SK-N-MC (cell line): ENCODE measurements at places on chromosomes 1 and 21.
A peak's percentile ranks its signal among the peaks of the same experiment; 100 is the strongest.

GRCh38 chr1:111471012-111471411 lies 2.8 kb upstream of the C1orf162 start:
- no peak for DNase-seq

DNA sequence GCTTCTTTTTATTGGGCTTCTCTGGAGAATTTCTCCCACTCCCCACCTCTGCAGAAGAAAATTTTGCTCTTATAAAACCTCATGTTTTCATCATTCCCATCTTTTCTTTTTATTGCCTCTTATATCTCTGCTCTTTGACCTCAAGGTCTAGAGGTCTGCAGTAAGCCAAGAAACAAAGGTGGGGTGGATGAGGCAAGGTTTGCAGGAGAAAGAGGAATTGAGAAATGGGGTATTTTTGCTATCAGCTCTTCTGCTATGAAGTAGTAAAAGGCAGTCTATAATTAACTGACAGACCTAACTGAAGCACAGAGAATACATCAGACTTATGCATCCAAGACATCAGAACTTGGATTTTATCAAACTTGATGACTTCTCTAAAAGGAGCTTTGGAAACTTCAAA lies 22.9 kb downstream of the SYT11 start:
- DNase-seq: no peak

DNA sequence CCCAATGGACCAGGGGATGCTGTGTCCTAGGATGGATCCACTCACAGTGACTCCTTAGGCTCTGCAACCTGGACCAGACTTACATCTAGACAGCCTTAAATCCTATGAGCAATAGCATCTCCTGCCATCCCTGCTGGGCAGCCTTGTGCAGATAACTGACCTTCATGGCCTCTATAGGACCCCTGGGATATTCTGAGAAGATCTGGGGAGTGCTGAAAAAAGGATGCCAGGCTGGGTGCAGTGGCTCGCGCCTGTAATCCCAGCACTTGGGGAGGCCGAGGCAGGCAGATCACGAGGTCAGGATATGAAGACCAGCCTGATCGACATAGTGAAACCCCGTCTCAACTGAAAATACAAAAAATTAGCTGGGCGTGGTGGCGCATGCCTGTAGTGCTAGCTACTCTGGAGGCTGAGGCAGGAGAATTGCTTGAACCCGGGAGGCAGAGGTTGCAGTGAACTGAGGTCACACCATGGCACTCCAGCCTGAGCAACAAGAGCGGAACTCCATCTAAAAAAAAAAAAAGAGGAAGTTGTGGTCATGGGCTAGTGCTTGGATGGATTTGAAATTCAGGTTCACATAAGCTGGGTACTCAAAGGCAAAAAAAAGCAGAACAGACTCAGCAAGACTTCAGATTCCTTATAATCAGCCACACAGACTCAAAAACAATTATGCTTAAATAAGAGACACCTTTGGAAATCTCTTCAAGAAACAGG lies 10.9 kb upstream of the SH2D1B start:
- no peak for DNase-seq

GRCh38 chr1:222331765-222332164 lies 216.1 kb downstream of the HHIPL2 start:
- DNase-seq: no peak

GRCh38 chr1:192974701-192975100 lies 84.5 kb downstream of the UCHL5 start:
- DNase-seq: no peak

- DNase-seq: no peak
Observed at GRCh38 chr1:1144122-1144842, 28.4 kb upstream of the C1orf159 start.

- no peak for DNase-seq
Observed at GRCh38 chr1:51328279-51328678, 2.1 kb downstream of the TTC39A start.

DNA sequence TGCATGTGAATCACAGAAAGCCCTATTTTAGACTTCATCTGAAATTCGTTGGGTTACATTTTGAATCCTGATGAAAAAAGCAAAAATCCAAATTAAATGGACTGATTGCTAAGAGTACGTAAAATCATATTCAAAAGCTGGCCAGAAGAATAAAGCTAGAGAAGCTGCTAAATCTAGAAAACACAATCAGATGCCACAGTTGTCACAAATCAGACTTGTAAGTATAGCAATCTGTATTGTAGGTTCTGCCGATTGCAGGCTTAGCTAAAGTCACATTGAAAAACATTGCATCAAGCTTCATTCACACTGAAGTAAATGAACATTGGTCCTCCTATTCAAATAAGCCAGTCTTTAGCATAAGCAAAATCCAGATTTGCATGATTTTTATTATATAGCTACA lies 235.1 kb upstream of the ST6GALNAC5 start:
- no peak for DNase-seq

- no peak for DNase-seq
Observed at GRCh38 chr1:231600458-231600976, 26.1 kb upstream of the DISC1 start.

GRCh38 chr1:51969038-51969705 lies 21.3 kb downstream of the RAB3B start:
- no peak for DNase-seq

GRCh38 chr1:206050655-206051235 lies 2.2 kb upstream of the RHEX start:
- DNase-seq: no peak

- DNase-seq: no peak
Observed at GRCh38 chr1:205792481-205792881, 17.2 kb upstream of the RAB29 start.

DNA sequence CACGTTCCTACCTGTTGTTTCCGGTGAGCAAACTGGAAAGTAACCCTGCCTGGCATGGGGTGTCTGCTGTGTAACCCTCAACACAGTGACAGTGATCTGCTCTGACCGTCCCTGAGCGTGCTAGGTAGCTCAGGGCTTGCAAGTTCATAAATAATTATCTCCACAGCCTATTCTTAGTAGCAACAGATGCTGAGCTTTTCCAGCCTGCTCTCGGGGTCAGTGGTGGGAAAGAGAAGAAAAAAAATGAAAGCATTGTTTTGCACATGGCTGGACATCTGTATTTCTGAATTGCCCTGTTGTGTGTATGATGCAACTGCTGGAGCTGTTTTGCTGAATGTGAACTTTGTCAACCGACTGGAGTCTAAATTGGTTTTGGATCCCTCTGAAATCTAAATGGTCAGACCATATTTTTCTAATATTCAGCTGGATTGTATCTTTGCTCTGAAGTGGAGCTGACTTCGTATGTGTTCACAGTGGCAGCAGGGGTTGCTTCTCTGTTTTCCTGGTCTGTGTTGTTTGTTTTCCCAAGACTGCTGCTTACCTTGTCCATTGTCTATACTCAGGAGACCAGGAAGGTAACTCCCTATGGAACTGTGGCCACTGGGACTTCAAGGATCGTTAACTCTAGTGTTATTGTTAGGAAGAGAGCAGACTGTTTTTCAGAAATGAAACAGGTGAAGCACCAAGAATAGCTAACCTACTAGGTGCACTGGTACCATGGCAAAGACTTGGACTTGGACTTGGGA lies 27.0 kb downstream of the TGFB2 start:
- DNase-seq: no peak

DNA sequence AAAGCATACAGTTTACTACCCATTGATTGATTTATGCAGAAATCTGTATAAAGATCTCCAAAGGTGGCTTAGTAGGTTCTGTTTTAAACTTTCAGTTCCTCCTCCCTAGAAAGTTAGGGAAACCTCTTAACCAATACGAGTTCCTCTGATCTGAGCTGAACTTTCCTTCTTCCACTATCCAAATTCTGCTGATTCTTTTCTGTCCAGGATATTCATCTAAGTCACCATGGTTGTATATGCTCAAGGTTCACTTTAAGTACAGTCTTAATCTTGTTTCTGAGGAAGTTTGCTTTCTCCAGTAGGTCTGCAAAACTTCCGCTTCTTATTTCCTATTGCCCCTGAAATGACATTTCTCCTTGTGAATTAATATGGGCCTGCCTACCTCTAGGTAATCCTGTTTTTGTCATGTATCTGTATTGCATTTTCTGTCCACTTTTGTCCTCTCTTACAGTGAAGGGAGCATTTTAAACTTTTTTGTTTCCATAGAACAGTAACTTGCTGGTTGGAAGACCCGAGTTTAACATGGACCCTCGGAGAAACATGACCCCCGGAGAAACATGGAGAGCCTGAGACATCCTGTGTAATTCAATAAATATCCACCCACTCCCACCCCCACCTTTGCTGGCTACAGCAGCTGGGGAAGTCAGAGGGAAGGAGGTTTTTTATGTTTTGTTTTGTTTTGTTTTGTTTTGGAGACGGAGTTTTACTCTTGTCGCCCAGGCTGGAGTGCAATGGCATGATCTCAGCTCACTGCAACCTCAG lies 16.7 kb upstream of the TUT4 start:
- no peak for DNase-seq

- DNase-seq: peak; percentile 22
Observed at GRCh38 chr1:106022312-106022902, 1034.1 kb upstream of the PRMT6 start.

DNA sequence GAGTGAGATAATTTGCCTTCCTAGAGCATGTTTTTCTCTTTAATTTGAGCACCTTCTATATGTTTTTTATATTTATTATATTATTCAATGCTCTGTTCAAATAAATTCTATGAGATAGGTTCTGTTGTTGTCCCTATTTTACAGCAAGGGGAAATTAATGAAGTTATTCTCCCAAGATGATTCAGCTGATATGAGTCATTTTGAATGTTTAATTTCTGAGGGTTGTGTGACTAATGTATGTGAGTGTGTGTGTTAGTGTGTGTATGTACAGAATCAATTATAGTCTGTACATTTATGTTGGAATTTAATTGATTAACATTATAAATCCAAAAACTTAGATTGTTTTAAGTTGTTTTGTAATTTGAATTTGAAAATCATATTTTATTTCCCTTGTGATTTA lies 1536.7 kb upstream of the B3GALT2 start:
- no peak for DNase-seq

DNA sequence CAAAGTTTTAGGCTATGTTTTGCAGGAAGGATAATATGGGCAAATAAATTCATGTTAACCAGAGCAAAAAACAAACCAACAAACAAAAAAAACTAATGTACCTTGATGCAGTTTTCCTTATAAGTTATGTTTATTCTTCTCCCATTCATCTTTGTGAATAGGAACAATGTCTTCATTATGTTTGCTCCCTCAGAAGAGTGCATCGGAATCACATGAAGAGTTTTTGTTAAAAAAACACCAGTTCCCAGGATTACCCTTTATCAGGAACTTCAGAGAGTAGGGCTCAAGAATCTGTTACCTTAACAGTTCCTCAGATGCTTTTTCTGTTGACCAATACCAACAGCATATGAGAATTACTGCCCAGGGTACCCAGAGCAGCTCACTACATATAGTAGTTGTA lies 14.6 kb upstream of the PRRC2C start:
- no peak for DNase-seq

DNA sequence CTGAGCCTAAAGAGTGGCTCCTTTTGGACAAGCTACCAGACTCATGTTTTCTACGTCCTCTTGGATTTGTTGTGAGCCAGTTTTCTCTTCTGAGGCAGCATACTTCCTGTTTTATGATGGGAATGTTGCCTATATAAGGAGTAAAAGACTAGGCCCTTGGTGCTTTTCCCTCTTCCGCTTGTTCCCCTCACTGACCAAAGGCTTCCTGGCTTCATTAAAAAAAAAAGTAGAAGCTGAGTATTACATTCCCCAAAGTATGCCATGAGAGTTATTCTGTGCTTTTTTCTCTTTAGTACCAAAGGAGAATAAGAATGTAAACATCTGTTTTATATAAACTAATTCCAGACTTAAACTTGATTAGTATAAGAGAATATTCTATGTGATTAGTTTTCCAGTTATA lies 6.5 kb upstream of the HMCN1 start:
- DNase-seq: no peak

DNA sequence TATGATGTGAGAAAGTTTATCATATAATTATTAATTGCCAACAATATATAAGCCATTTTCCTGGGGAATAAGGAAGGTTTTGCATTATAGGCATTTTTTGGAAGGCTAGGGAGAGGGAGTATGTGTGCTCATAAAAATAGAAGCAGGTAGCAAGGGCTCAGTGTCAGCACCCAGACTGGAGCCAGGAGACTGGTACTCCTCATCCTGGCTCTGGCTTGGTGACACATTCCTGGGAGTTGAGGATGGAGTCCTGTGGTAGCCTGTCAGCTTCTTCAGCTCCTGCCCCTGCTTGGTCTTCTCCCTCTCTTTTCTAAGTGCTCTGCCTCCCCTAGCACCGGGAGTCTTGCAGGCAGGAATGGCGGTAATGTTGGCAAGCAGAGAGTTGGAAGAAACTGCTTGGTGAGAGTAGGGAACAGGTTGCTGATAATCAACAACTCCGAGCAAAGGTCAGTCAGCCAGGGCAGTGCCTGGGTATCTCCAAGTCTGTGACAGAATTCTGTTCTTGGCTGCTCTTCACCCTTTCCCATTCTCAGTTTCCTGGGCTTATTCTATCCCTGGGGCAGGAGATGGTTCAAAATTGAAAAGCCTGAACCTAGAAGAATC lies 23.0 kb downstream of the GIPC2 start:
- DNase-seq: no peak

DNA sequence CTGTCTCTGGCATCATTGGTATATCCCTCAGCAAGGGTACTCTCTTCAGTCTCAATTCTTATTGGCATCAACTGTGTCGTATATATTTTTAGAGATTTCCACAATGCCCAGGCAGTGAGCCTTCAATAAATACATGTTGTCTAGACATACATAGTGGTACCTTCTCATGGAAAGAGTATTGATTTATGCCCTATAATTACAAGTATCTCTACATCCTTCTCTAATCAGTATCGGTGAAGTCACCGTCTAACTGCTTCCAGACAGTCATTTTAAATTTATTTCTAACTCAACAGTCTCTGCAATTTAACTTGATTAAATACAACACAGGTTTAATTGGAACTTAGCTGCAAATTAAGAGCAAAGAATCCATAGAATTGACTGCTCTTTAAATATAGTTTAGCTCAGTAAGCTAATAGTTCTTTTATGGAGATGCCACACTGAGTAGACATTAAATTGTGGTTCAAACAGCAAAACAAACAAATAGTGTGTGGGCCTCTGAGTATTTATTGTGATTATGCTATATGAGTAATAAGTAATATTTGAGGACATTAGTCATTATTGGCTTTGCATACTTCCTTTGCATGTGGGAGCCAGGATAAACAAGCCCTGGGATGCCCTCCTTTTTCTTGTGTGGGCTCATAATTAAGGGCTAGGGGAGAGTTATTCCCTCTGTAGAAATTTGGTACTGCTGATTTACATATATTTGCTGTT lies 126.9 kb upstream of the DUSP10 start:
- DNase-seq: no peak

GRCh38 chr1:111219557-111220286 lies 7.8 kb upstream of the CHI3L2 start:
- no peak for DNase-seq

GRCh38 chr1:91120936-91121335 lies 99.1 kb upstream of the ZNF644 start:
- DNase-seq: no peak

GRCh38 chr1:116020668-116021272 lies 44.5 kb downstream of the SLC22A15 start:
- DNase-seq: peak; percentile 34

DNA sequence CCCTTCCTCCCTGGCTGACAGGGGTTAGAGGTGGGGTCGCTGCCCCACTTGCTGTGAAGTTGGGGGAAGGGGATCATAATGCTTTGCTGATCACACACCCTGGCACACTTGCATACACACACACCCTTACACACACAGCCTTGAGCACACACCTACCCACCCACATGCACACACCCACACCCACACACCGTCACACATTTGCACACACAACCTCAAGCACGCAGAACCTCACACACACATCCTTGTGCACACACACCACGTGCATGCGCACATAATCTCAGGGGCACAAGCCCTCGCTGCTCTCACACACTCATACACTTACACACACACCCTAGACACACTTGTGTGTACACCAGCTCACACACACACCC lies 16.4 kb upstream of the TNFRSF8 start:
- DNase-seq: no peak

GRCh38 chr1:30270461-30270860 lies 452.9 kb downstream of the MATN1 start:
- DNase-seq: no peak
